Activated CD4-positive, CD25-positive, alpha-beta regulatory T cell (primary cell): ENCODE measurements at places on chromosomes 4 and X.
A peak's percentile ranks its signal among the peaks of the same experiment; 100 is the strongest.

GRCh38 chr4:144356941-144357381 lies 216.4 kb upstream of the GYPA start:
- no peak for DNase-seq

DNA sequence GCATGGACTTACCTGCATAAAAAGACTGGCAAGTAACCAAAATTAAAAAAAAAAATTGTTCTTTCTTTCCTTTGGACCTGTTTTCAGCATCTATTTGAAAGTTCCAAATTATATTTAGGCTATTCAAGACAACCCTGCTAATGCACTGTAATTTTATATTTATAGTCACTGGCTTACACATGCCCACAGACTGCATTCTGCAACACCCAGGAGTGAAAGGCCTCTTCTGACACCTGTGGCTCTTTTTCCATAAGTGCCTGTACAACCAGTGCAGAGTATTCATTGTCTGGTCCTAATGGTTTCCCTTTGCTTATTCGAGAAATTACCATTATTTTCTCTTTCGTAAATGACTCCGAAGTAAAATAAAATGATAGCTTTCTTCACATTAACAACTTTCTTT lies 143.3 kb downstream of the RNF150 start:
- DNase-seq, result no peak

DNA sequence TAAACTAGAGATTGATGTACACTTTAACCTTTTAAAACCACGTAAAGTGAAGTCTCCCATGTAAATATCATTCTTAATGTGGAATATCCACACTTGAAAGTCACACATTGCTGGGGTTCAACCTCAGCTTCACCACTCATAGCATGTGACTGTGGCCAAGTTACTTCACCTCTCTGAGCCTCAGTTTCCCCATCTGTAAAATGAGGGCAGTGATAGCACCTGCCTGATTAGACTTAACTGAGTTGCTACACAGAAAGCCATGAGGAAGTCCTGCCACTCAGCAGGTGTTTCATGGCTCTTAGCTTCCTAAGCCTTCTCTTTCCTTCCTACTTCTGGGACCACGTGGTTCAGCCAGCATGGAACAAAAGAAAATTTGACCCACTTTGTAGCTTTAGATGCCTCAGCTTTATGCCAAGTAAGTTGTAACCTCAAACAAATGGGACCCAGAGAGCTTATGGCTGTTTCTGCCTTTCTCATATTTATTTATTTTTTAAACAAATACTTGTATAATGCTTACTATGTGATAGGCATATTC lies 277.3 kb upstream of the KLF3 start:
- DNase-seq, result no peak

DNA sequence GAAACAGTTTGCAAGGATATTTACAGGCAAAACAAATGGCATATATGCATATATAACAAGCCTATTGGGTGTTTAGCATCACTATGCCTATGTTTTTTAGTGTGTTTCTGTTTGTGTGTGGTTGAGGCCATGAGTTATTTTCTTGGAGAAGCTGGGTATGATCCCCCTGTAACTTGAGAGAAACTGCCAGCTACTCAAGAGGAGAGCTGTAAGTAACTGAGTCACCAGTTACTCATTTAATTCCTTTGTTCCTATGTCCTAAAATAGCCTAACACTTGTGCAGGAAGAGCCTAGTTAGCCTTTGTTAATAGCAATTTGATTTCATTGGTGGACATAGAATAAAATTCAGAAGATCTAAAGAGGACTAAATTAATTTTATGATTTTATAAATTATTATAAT lies 79.1 kb downstream of the PWWP3B start:
- no peak for DNase-seq

DNA sequence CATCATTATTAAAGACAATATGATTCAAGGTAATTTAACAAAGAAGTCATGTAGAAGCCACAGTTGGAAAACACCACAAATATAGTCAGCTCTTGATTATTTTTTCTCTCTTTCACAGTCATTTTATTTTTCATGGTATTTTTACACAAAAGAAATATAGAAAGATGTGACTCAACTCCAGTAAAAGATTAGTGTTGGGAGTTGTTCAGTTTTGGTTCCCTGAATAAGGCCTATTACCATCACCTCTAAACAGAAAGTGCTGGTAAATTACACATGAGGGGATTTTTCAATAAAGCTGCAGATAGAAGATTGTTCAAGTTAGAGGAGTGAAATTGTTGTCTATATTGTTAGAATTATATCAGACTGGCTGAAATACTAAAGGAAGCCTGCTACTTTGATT lies 107.0 kb downstream of the DDIT4L start:
- no peak for DNase-seq

DNA sequence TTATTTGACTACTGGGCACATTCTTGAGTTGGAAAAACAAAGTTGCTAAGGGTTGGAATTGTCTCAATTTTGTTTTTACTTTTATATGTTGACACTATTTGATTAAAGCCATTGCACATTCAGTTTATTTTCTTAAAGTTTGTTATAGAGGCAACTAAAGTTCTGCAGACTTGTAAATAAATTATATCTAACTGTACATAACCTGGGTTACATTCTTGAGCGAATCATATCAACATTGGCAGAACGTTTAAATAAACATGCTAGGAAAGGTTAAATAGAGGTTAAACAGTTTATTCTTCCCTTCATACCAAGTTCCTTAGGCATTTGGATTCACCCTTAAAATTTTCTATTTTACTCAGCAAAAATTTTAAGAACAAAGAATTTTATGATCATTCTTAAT lies 74.5 kb downstream of the UCHL1 start:
- DNase-seq, result no peak

GRCh38 chrX:138917781-138918180 lies 206.3 kb upstream of the FGF13 start:
- DNase-seq, result no peak

DNA sequence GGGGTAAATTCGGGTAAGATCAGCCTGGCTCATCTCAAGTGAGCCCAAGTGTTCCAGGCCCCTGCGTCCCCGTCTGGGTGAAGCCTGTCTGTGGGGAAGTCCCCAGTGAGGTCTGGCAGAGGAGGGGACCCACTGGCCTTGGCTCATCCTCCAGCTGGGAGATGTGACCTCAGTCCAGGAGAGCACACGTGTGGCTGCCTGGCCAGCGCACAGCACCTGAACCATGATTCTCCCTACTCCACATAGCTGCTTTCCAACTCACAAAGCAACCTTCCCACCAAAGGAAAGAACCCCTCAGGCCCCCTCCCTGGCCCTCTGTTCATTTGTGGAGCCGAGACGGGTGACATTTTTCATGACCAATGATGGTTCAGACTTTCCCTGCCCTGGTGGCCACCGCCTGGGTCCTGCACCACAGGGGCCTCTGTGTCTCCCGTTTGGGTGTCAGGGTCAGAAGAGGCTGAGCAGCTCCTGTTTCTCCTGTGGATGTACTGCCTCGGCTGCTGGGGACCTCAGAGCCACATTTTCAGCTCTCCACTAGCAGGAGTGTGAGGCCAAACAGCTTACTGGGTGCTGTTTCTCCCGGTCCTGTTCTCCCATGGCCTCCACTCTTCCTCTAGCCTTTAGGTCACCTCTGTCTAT lies 111.4 kb downstream of the CPZ start:
- DNase-seq, result no peak

GRCh38 chr4:6641164-6641970 lies 882 bp downstream of the MRFAP1 start:
- DNase-seq, result peak; percentile 10

GRCh38 chr4:149715822-149716585 lies 99.6 kb downstream of the IQCM start:
- DNase-seq, result no peak

GRCh38 chrX:100975212-100975611 lies 5.7 kb downstream of the ARL13A start:
- DNase-seq, result no peak

GRCh38 chr4:23238848-23239247 lies 546.1 kb downstream of the GBA3 start:
- no peak for DNase-seq

DNA sequence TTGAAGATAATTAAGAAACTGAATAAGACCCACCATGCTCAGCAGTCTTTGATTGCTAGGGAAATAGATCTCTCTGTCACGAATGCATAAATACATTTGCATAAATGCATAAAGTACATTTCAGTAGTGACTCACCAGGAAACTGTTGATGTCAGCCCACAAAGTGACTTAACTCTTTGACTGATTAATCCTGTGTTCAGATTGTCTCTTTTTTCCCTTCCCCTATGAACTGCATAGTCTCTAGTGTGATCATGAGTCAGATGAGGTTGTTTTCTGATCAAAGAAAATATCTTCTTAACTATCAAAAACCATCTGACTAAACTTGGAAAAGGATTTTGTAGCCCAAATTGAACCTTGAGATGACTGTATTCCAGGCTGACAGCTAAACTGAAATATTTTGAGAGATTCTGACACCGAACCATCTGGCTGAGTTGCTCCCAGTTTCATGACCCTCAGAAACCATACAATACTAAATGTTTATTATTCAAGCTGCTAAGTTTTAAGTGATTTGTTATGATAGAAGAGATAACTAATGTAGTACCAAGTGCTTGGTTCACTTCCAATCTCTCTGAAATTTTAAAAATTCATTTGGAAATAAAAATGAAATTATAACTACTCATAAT lies 1381.5 kb upstream of the AGA start:
- no peak for DNase-seq

- DNase-seq, result no peak
These were observed 10.3 kb upstream of the SMIM14 start for GRCh38 chr4:39648827-39649558.

GRCh38 chr4:11039634-11040131 lies 355.1 kb upstream of the CLNK start:
- DNase-seq, result no peak

GRCh38 chrX:40012868-40013265 lies 84.9 kb downstream of the BCOR start:
- DNase-seq, result no peak

DNA sequence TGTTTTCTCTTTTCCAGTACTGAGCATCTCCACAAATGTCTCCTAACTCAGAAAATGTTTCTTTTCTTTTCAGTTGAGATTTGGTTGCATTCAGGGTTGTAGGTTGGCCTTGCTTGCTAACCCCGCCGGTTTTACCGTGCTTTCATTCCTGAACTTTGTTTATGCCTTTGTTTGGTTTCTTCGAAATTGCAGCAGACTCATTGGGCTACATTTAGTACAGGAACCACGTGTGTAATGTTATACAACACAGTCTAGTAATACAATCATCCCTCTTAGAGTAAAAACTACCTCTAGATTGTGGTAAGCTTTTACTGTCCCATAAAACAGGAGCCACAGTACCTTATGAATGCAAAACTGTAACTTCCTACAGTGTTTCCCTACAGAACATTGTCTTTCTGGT lies 57.9 kb downstream of the CCKAR start:
- DNase-seq, result no peak

GRCh38 chrX:12145402-12145801 lies 7.1 kb downstream of the FRMPD4 start:
- no peak for DNase-seq

DNA sequence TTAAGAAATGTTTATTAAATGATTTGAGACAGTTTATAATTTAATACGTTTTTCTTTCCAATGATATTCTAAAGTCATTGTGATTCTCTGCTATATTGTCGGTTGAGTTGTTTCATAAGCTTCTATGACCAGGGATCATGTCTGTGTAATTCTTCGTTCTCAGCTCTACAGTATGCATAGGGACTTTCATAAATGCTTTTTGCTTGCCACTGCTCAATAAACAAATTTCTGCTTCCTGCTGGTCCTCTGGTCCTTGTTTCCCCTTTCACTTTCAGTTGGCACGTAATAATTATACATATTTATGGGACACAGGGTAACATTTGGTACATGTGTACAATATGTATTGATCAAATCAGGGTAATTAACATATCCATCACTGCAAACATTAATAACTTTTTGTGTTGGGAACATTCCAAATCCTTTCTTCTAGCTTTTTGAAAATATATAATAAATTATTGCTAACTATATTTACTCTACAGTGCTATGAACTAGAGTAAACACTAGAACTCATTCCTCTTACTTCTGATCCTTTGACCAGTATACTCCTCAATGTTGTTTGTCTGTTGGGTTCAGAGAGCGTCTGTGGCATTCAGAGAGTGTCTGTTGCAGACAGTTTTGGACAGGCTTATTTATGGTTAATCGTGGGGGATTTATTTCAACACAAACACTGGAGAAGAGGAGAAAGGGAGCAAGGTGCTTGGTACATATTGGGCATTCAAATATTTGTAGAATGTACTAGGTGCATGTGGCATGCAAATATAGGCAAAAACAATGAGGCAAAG lies 68.3 kb upstream of the SPANXB1 start:
- DNase-seq, result no peak

GRCh38 chr4:86506591-86506990 lies 87.5 kb upstream of the PTPN13 start:
- DNase-seq, result no peak

GRCh38 chr4:8112036-8112576 lies 46.5 kb downstream of the ABLIM2 start:
- no peak for DNase-seq

DNA sequence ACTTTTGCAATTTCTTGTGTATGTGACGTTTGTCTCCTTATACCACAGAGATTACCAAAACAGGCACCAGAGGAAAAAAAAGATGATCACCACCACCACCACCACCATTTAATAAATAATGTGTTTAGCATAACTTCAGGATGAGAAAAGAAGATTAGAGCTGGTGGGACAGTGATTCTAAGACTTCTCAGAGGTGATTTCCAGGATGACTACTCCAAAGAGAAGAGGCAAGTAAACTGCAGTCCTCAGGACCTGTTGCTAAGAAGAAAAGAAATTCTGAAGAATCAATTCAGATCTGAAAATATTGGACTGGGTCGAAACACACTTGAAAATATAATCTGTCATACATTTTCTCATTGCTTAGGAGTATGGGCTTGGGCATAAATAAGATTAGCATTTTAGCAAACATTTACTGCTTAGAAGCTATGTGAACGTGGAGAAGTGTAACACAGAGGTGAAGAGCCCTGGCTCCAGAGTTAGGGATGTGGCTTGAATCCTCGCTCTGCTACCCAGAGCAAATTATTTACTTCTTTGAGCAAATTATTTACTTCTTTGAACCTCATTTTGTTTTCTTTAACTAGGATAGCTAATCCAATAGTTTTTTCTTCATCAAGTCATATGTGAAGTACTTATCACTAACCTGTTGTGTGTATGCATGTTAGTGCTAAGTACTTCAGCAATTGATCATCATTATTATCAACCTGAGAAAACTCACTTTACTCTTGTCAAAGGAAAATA lies 10.5 kb upstream of the YTHDC1 start:
- no peak for DNase-seq

GRCh38 chr4:6674500-6675149 lies 19.1 kb upstream of the S100P start:
- peak; percentile 41 for DNase-seq

GRCh38 chrX:65813245-65813644 lies 145.8 kb downstream of the MSN start:
- no peak for DNase-seq
